Activated CD4-positive, alpha-beta memory T cell treated with anti-CD3 and anti-CD28 coated beads for 36 hours (primary cell): ENCODE measurements at places on chromosomes 16 and 17. TPM values are rescaled to one million over a fixed set of nuclear protein-coding genes. Genes with fewer than 3 reads are reported as not detected.

GRCh38 chr17:43995150-43995471 lies 9.3 kb upstream of the NAGS start:
- H3K4me1 ChIP-seq = no peaks in the 10 kb centered on the region
- no peak for DNase-seq
- H3K27me3 ChIP-seq = peaks cover 12% of the 10 kb centered on the region
- H3K4me3 ChIP-seq = no peak overlapping the region
- no peaks in the 10 kb centered on the region for H3K36me3 ChIP-seq
- no peak overlapping the region for H3K27ac ChIP-seq

DNA sequence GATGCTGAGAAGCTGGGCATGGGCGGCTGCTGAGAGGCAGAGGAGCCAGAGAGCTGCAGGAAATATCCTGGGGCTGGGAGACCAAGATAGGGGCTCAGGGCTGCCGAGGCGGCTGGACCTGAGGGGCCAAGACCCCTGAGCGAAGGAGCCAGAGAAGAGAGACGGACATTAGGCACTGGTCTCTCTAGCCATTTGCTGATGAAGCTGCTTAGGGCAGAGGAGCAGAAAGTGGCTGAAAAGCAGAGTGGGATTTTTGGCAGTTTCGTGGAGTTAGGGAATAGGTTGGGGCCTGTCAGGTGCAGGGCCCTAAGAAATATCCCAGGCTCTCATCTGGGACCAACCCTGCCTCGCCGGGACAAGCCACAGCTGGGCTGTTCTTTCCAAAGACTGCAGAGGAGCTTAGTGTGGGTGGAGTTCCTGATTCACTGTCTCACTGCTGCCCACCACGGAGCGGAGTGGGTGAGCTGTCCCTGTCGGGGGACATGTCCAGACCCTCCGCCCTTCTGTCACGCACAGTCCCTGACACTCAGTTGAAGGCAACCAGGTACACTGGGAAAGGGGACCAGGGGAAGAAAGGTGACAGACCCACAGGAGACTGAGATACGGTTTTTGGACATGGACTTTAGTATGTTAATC lies 11.3 kb upstream of the DNASE1 start:
- no peaks in the 10 kb centered on the region for H3K27me3 ChIP-seq
- DNase-seq = peak; percentile 6
- H3K36me3 ChIP-seq = peaks cover 2% of the 10 kb centered on the region
- no peak overlapping the region for H3K27ac ChIP-seq
- no peak overlapping the region for H3K4me3 ChIP-seq

Gene ZNF597
- 1.6 TPM for total RNA-seq

DNA sequence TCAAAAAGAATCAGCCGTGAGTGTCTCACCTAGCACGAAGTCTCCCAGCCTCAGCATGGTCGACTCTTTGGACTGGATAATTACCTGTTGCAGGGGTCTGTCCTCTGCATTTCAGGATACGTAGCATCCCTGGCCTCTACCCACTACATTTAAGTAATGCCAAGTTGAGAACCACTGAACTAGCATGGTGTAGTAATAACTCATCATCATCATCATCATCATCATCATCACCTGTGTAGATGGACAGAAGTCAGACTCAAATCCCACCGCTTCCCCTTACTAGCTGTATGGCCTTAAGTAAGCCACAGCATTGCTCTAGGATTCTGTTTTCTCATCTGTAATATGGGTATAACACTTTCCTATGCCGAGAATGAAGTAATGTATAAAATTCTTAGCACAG lies 373.1 kb upstream of the XYLT1 start:
- no peaks in the 10 kb centered on the region for H3K4me1 ChIP-seq
- no peaks in the 10 kb centered on the region for H3K36me3 ChIP-seq
- H3K4me3 ChIP-seq = no peak overlapping the region
- H3K27me3 ChIP-seq = peaks cover 3% of the 10 kb centered on the region

DNA sequence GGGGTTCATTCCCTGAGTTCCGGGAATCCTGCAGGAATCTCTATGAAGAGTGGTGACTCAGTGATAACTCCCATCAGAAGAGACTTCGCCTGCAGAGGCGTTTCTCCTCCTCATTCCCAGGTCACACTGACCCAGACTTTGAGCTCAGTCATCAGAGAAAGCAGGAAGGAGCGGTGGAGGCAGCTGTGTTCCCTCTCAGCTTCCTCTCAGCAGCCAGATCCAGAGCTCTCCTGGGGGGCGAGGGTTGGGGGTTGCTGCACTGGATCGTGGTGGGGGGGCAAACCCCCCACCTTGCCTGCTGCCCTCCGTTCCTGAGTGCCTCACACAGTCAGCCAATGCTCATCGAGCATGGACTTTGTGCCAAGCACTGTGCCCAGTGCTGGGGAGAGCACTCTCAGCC lies 271.2 kb downstream of the CBLN1 start:
- H3K36me3 ChIP-seq = no peaks in the 10 kb centered on the region
- H3K27ac ChIP-seq = no peak overlapping the region
- DNase-seq = no peak
- H3K27me3 ChIP-seq = no peaks in the 10 kb centered on the region
- H3K4me3 ChIP-seq = no peak overlapping the region

Gene TRIM47
- total RNA-seq = 18.5 TPM

GRCh38 chr17:28749516-28750177 lies 5.8 kb downstream of the TRAF4 start:
- DNase-seq = no peak
- peak overlapping the region; percentile 42 for H3K27ac ChIP-seq
- peaks cover 40% of the 10 kb centered on the region for H3K36me3 ChIP-seq
- peaks cover 26% of the 10 kb centered on the region for H3K4me1 ChIP-seq

- H3K27ac ChIP-seq = peak overlapping the region; percentile 68
- H3K36me3 ChIP-seq = peaks cover 34% of the 10 kb centered on the region
- DNase-seq = no peak
- no peak overlapping the region for H3K4me3 ChIP-seq
Measured at GRCh38 chr16:24188751-24189318, 67.3 kb upstream of the CACNG3 start.

DNA sequence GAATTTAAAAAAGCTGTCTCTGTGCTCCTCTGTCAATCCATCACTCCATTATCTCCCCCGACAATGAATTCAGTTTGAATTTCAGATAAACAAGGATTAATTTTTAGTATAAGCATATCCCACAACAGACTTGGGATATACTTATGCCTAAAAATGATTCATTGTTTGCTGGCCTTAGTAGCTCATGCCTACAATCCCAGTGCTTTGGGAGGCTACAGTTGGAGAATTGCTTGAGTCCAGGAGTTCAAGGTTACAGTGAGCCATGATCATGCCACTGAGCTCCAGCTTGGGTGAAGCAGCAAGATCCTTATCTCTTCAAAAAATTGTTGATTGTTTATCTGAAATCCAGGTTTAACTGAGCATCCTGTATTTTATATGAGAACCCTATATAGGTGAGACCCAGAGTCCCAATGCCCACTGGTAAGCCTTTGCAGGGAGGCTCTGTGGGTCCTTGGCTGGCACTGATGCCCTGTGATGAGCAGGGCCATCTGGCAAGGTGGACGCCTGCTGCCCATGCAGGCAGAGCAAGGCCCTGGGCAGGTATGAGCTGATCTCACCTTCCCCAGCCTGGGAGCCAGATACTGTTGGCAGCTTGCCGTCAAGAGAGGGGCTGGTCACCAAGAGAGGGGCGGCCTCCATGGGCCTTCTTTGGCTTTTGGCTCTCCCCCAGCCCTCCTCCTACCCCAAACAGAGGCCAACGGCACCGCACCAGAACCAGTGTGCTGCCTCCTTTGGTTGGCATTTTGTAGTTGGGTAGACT lies 158.7 kb downstream of the SEC14L1 start:
- no peak overlapping the region for H3K27ac ChIP-seq
- no peaks in the 10 kb centered on the region for H3K36me3 ChIP-seq
- no peaks in the 10 kb centered on the region for H3K27me3 ChIP-seq
- H3K4me3 ChIP-seq = no peak overlapping the region
- H3K4me1 ChIP-seq = peaks cover 10% of the 10 kb centered on the region

GRCh38 chr17:33896263-33896662 lies 358.8 kb upstream of the CCL2 start:
- H3K27ac ChIP-seq = no peak overlapping the region
- H3K4me1 ChIP-seq = no peaks in the 10 kb centered on the region
- H3K27me3 ChIP-seq = peaks cover 9% of the 10 kb centered on the region
- no peak overlapping the region for H3K4me3 ChIP-seq
- DNase-seq = no peak
- H3K36me3 ChIP-seq = no peaks in the 10 kb centered on the region

GRCh38 chr17:8577868-8578267 lies 52.7 kb downstream of the MYH10 start:
- peaks cover 6% of the 10 kb centered on the region for H3K4me1 ChIP-seq
- H3K27ac ChIP-seq = no peak overlapping the region
- DNase-seq = no peak

Gene ENPP7
- total RNA-seq = not detected

DNA sequence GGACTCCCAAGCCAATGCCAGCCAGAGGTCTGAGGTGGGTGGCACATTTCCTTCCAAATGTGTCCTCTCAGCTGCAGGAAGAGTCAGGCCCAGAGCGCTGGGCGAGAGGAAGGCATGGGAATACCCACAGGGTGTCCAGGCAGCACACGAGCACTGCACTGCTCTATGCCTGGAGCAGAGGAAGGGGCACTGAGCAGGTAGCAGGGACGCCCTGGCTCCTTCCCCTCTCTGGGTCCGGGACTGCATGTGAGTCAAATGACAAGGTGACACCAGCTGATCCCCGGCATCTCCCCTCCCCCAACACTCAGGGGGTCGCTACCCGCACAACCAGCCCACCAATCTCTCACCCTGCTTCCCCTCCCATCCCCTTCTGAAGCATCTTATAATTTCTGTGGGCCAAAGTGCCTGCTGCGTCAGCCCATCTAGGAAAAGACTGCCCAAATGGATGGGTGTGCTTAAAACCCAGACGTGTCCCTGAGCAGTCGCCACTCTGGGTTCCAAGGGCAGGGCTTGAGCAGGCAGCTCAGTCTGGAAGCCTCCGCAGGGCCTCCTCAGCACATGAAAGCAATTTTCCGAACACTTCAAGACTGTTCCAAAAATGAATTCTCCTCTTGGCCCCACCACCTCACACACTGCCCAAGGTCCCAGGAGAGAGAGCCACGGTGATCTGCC lies 12.0 kb upstream of the BCAR1 start:
- DNase-seq = peak; percentile 8
- peaks cover 6% of the 10 kb centered on the region for H3K4me1 ChIP-seq
- H3K4me3 ChIP-seq = no peak overlapping the region
- H3K27ac ChIP-seq = no peak overlapping the region
- H3K36me3 ChIP-seq = no peaks in the 10 kb centered on the region

DNA sequence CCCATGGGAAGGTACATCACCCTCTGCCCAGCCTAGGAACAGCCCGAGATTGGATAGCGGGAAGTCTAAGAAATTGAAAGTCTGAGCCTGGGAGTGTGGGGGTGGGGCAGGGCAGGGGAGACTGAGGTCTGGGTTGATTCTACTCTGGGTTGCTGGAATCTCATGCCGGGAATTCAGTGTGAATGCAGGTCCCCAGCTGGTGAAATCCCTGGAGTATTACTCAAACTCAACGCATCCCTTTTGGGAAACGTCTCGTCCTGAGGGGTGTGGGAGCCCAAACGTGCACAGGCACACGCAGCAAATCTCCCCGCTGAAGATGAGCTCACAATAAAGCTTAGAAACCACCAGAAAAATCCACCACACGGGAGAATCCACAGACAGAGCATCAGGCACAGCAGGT lies 55.4 kb downstream of the SOCS1 start:
- H3K4me3 ChIP-seq = no peak overlapping the region
- no peak overlapping the region for H3K27ac ChIP-seq
- peaks cover 18% of the 10 kb centered on the region for H3K4me1 ChIP-seq
- DNase-seq = no peak
- no peaks in the 10 kb centered on the region for H3K27me3 ChIP-seq

GRCh38 chr17:29129731-29130130 lies 50.5 kb downstream of the MYO18A start:
- no peak for DNase-seq
- H3K4me1 ChIP-seq = peaks cover 31% of the 10 kb centered on the region
- no peak overlapping the region for H3K27ac ChIP-seq
- H3K27me3 ChIP-seq = no peaks in the 10 kb centered on the region
- H3K36me3 ChIP-seq = no peaks in the 10 kb centered on the region

GRCh38 chr17:64783031-64783461 lies 120.9 kb upstream of the SMURF2 start:
- H3K36me3 ChIP-seq = peaks cover 3% of the 10 kb centered on the region
- peak overlapping the region; percentile 38 for H3K27ac ChIP-seq
- peaks cover 17% of the 10 kb centered on the region for H3K4me1 ChIP-seq
- peaks cover 6% of the 10 kb centered on the region for H3K27me3 ChIP-seq
- no peak for DNase-seq
